Right lung (tissue), 10 donors: ENCODE measurements at places on chromosomes 16 and 17.

DNA sequence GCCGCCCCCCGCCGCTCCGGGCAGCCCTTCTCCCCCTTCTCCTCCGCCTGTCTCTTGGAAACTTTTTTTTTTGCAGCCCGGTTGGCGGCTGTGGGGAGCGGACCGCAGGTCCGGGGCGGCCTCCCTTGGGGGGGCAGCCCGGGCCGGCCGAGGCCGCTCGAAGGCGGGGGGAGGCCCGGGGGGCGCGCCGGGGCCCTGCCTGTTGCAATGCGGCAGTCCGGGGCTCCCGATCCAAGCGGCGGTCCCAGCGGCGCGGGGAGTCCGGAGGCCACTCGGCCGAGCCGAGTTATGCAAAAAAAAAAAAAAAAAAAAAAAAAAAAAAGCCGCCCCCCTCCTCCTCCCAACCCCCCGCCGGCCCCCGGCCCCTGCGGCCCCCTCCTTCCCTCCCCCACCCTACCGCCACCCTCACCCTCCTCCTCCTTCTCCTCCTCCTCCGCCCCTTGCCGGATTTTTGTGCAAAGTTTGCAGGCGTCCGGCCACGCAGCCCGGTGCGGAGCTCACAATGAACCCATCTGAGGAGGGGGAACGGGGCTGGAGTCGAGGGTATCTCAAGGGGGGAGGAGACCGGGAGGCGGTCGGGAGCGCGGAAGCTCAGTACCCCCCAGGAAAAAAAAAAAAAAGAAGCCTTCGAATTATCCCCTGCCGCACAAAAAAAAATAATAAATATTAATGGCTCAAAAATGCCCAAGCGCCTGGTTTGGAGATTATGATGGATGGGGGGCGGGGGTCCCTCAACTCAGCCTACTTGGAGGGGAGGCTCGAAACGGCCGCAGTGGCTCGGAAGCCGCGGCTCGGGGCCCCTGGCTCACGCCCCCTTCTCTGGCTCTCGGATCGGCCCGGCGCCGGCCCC is at the start of gene ZNF423:
ZNF423 (minus strand) TSS at position 291 of the 850 bp plus-strand sequence. CDS start 338 bp downstream, outside the sequence.
- DNase-seq: no peak

GRCh38 chr16:27627136-27627535 is 77.2 kb downstream of the KATNIP start:
- DNase-seq: no peak

GRCh38 chr16:63410594-63410993 is 1374.4 kb upstream of the CDH8 start:
- no peak for DNase-seq

DNA sequence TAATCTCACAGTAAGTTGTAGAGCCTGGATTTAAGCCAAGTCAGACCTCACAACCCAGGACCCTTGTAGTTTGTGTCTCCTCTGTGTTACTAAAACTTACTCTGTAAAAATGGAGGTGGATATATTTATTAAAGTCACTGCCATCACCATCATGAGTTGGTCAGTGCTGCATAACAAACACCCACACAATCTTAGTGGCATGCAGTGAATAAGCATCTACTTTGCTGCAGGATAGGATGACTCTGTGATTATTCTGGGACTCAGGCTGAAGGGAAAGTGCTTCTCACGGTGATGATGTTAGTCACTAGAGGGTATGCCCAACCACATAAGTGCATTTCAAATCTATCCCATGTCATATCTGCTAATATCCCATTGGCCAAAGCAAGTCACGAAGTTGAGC is 398.7 kb downstream of the XYLT1 start:
- no peak for DNase-seq

GRCh38 chr16:48555597-48556242 is 54.3 kb downstream of the N4BP1 start:
- no peak for DNase-seq

DNA sequence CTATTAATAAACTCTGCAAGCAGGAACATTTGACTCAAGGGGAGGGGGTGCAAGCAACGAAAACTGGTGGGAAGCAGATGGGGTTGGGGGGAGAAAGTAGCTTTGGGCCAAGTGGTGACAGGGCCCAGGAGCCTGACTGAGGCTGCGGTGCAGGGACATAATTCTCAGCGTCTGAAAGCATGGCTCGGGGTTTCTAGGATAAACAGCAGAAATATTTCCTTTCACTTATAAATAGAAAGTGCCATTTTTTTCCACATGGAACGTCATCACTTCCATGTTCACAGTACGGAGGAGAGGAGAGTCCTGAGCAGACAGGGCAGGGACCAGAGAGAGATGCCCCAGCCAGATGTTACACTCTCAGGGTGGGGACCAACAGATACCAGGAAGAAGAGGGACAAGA is 197.1 kb downstream of the ZFHX3 start:
- DNase-seq: no peak

DNA sequence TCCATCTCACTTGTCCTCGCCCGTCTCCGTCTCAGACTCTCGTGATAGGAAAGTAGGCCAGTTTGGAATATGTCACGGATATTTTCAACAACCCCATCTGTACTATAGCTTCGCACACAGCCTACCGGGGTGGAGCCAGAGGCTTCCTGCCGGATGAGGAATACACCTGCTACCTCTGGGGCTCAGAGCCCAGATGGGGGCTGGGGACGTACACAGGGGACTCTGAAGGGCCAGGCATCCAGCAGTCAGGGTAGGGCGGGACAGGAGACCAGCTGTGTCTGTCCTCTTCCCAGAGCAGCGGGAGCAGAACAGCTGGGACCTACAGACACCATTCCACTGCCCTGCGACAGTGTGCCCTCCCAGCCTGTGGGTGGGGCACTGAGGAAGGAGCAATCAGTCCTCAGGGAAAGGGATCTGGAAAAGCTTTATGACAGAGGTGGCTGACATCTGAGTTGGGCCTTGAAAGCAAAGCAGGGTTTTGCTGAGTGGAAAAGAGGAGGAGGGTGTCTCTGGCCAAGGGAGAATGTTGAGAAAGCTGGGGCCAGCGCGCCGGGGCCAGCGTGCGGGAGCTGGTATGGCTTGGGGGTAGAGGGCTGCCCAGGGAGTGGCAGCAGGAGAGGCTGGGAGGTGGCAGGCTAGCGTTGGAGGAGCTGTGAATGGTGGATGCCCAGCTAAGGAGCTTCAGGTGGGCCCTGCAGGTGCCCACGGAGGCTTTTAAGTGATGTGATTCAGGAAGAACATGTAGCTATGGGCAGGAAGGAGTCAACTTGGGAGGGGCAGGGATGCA is 11.5 kb upstream of the SRCIN1 start:
- DNase-seq: no peak
